OCI-M1 (cell line): ENCODE measurements at places on chromosomes 1 and 21.
A peak's percentile ranks its signal among the peaks of the same experiment; 100 is the strongest.

DNA sequence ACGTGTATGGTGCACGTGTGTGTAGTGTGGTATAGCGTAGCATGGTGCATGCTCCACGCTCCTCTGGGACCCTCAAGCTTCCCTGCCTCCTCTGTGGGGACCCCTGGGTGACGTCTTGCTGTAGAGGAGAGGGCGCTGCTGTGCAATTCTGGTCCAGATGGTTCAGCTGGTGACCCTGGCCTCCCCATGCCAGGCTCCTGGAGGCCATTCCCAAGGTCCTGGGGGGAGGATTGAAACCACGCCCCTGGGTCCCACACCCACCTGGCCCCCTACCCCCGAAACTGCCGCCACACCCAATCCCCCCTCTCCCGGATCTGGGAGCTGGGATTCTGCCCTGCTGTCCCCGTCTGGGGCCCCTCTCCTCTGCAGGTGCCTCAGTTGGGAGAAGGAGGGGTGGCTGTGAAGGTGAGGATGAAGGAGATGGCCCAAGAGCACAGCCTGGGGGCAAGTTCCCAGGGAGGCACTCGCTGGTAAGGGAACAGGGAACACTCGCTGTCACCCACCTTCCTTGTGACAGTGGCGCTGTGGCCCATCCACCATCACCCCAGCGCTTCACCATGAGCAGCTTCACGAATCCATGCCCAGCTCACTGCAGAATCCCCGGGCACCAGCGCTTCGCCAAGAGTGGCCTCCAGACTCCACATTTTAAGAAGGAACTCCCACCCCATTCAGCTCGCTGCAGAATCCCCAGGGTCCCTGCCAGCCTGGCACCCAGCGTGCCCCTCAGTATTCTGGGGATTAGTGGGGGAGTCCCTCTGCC is 38.0 kb downstream of the WDR4 start:
- DNase-seq = no peak

DNA sequence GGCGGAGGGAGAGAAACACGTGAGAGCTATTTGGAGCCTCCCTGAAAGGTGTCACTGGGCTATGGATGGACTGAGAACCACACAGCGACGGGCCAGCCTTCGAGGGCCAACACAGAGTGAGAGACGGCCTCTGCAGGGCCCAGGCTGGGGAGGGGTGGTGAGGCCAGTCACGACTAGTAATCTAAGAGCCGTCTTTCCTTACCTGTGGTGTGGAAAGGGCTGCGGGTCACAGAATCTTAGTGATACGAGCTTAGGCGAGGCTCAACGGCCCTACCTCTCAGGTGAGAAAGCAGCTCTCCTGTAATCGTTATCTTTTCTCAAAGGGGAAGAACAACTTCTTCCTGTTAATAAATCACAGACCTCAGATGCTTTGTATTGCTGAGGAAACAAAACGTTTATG is 33.4 kb upstream of the COX20 start:
- no peak for DNase-seq

DNA sequence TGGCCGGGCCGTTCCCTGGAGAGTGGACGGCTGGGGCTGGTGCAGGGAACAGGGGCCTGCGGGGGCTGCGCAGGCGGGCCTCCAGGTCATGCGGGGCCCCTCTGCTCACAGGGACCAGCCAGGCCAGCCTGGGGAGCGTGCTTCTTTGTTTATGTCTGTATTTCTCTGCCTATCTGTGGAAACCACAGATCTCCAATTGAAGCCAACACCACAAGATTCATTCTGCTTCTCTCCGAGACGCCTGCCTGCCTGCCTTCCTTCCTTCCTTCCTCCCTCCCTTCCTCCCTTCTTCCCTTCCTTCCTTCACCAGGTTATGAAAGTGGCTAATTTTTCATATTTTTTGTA is 39.9 kb upstream of the HMGN1 start:
- no peak for DNase-seq

GRCh38 chr21:25967181-25967900 is 203.2 kb downstream of the APP start:
- peak; percentile 64 for DNase-seq

- DNase-seq = no peak
Measured at GRCh38 chr1:39497585-39497984, 6.1 kb downstream of the BMP8A start.

GRCh38 chr1:1582585-1583346 is 8.1 kb upstream of the SSU72 start:
- DNase-seq = no peak

- DNase-seq = peak; percentile 83
Measured at GRCh38 chr1:151972542-151973248, 21.0 kb downstream of the S100A10 start.
